ENCODE measurements at places on chromosomes 16 and 17.

DNA sequence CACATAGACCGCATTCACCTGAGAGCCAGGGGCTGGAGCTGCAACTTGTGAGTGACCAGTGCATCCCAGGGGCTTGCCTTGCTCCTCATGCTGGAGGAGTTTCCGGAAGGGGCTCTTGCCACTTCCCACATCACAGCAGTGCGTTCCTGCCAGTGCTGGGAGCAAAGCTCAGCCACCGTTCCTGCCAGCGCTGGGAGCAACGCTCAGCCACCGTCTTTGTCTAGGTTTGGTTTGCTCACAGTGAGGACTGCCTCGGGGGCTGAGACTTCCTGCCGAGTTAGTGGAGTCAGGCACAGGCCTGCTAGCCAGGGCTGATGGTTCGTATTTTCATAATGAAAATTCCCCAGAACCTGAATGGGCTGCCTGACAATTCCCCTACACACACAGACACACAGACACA lies 5.4 kb upstream of the CHRNE start:
- DNase-seq = no peak

- no peak for DNase-seq
Measured at GRCh38 chr17:37830151-37830993, 85.5 kb upstream of the HNF1B start.

- DNase-seq = no peak
Measured at GRCh38 chr17:68036304-68037147, 991 bp downstream of the KPNA2 start.

GRCh38 chr17:28365487-28365886 lies 488 bp upstream of the SEBOX start:
- no peak for DNase-seq

- no peak for DNase-seq
Measured at GRCh38 chr17:57288773-57289121, 32.4 kb downstream of the MSI2 start.

DNA sequence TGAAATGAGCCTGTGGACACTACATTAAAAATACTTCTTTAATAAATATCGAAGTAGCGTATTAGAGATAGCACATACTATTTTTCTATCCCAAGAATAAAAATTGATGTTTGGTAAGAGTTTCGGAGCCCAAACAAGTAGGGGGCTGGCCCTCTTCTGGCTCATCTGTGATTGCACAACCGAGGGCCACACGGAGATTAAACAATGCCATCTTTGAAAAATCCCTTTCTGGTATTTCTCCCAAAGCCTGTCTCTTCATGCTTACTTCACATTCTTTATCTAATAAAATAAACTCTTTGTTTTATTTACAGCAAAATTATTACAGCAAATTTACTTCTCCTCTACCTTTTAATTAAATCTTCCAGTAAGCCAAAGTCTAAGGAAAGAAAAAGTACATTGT lies 9.6 kb upstream of the MYH11 start:
- DNase-seq = no peak
